ENCODE measurements at places on chromosomes 4 and X. TPM values are rescaled to one million over a fixed set of nuclear protein-coding genes. Genes with fewer than 3 reads are reported as not detected.

GRCh38 chrX:28324321-28324721, 262.9 kb upstream of the IL1RAPL1 start:
- DNase-seq, result no peak
- no peaks in the 10 kb centered on the region for H3K36me3 ChIP-seq
- H3K27ac ChIP-seq, result no peak overlapping the region
- H3K27me3 ChIP-seq, result no peaks in the 10 kb centered on the region

- peaks cover 16% of the 10 kb centered on the region for H3K4me1 ChIP-seq
- H3K27ac ChIP-seq, result peak overlapping the region; percentile 84
- H3K36me3 ChIP-seq, result peaks cover 29% of the 10 kb centered on the region
- DNase-seq, result peak; percentile 26
Observed at GRCh38 chrX:16838202-16839066, 31.7 kb downstream of the RBBP7 start.

DNA sequence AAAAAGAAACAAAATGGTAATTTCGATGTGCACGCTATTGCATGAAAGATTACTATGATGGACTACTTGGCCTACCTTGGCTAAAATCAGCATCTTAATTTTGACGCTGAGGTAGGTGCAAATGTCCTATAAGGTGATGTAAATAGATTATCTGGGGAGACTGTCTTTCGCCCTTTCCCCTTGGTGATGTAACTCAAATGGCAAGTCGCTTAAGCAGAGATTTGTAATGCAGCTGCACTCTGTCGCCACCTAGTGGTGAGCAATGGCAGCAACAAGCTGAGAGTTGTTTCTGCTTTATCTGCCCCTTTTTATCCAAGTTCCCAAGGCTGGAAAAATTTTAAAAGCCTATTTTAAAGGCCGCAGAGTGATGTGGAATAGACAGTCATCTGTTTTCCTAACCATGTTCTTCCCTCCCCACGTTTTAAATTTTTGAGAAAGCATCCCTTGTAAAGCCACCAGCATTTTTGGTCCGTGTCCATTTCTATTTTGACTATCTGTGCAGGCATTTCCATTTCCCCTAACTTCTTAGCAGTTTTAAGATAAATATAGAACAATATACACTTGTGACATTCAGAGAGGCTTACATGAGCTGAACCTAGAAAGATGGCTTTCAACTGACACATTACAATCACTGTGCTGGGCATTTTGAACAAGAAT, 62.4 kb upstream of the PDLIM3 start:
- no peaks in the 10 kb centered on the region for H3K4me1 ChIP-seq
- no peaks in the 10 kb centered on the region for H3K36me3 ChIP-seq
- no peaks in the 10 kb centered on the region for H3K27me3 ChIP-seq
- H3K4me3 ChIP-seq, result no peak overlapping the region
- H3K27ac ChIP-seq, result no peak overlapping the region

DNA sequence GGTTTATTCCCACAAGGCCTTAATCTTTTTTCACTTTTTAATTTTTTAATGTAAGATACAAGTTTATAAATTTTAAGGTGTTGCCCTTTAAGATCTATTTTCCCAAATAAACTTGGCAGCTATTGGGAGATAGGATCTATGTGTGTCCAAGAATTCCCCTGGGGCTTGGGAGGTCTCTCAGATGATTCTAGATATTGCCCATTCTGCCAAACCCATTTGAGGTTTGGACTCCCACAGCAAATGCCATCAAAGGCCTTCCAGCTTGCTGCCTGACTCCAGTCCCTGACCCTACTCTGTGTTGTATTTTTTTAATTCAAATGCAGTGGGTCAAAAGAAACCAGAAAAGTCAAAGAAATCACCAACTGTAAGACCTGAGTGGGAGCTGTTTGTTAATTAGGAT, 120.0 kb upstream of the CHRDL1 start:
- peaks cover 12% of the 10 kb centered on the region for H3K27me3 ChIP-seq
- H3K4me3 ChIP-seq, result no peak overlapping the region
- H3K4me1 ChIP-seq, result peaks cover 3% of the 10 kb centered on the region
- no peak overlapping the region for H3K27ac ChIP-seq

DNA sequence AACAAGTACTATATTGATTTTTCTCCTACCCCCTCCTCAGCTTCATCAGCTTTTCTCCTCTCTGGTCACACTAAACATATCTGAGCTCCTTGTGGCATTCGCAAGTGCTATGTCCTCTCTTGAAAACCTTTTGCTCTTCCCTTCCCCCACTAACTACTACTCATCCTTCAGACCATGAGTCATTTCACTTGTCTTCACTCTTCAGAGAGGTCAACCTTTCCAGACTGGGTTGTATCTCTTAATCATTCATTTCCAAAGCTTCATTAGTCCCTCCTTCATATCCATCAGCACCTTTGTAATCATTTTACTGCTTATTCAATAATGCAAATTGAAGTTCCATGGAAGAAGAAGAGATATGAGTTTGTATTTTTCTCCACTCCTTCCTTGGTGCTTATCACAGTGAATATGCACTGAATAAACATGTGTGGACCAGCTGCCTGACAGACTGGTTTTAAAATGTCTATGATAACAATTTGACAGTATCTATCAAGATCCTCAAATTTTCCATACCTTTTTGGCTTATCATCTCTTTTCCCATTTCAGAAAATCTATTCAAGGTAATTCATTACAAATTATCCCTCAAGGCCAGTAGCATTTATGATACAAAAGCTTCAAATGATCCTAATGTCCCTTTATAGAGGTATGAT, 28.4 kb downstream of the DDX60L start:
- H3K4me1 ChIP-seq, result no peaks in the 10 kb centered on the region
- no peak for DNase-seq
- no peak overlapping the region for H3K27ac ChIP-seq
- no peak overlapping the region for H3K4me3 ChIP-seq
- H3K36me3 ChIP-seq, result peaks cover 13% of the 10 kb centered on the region

DNA sequence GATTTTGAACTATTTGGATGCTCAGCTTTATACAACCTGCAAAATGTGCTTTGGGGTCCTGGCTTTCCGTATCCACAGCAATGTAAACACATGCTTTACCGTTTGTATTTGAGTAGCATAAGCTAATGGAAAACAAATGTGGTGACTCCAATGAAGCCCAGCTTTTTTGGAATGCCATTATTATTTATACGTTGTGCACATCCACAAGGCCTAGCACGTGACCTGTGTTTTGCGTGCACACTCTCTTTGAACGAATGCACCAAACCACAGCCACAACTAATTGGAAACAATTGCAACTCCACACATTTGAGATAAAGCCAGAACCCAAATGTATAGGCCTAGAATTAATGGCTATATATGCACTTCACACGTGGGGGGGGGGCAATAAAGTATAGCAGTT, 189.5 kb upstream of the GPC4 start:
- H3K4me1 ChIP-seq, result peaks cover 9% of the 10 kb centered on the region
- peaks cover 14% of the 10 kb centered on the region for H3K27me3 ChIP-seq
- no peak overlapping the region for H3K27ac ChIP-seq
- H3K36me3 ChIP-seq, result no peaks in the 10 kb centered on the region
- no peak overlapping the region for H3K4me3 ChIP-seq

DNA sequence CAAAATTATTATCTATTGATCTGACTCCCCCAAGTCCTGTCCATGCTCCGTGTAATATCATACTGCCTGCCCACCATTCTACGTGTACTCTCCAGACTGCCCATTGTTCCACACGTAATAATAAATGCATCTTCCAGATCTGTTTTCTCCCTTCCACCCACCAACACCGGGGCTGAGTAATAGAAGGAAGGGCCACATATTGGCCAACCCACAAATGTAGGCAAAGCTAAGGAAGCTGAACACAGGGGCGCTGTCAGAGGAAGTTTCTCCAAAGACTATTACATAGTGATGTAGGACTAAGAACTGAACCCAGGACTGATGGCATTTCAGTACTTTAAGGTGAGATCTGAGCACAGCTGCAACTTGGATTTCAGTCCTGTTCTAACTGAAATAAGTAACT, 135.8 kb upstream of the GUCY1A1 start:
- H3K4me1 ChIP-seq, result peaks cover 4% of the 10 kb centered on the region
- no peak for DNase-seq
- no peaks in the 10 kb centered on the region for H3K27me3 ChIP-seq
- H3K27ac ChIP-seq, result no peak overlapping the region
- H3K36me3 ChIP-seq, result no peaks in the 10 kb centered on the region

- H3K27me3 ChIP-seq, result no peaks in the 10 kb centered on the region
- H3K4me3 ChIP-seq, result no peak overlapping the region
- no peaks in the 10 kb centered on the region for H3K4me1 ChIP-seq
- no peak overlapping the region for H3K27ac ChIP-seq
Observed at GRCh38 chr4:189022440-189023035, 883.3 kb downstream of the TRIML1 start.

- peak; percentile 12 for DNase-seq
- no peak overlapping the region for H3K4me3 ChIP-seq
- H3K27ac ChIP-seq, result no peak overlapping the region
- no peaks in the 10 kb centered on the region for H3K4me1 ChIP-seq
- H3K27me3 ChIP-seq, result no peaks in the 10 kb centered on the region
- H3K36me3 ChIP-seq, result peaks cover 21% of the 10 kb centered on the region
Observed at GRCh38 chr4:51885363-51885762, 42.4 kb downstream of the DCUN1D4 start.

GRCh38 chrX:156008915-156009314, 11.4 kb downstream of the IL9R start:
- DNase-seq, result no peak
- no peaks in the 10 kb centered on the region for H3K27me3 ChIP-seq
- no peaks in the 10 kb centered on the region for H3K36me3 ChIP-seq
- H3K27ac ChIP-seq, result no peak overlapping the region
- no peak overlapping the region for H3K4me3 ChIP-seq

DNA sequence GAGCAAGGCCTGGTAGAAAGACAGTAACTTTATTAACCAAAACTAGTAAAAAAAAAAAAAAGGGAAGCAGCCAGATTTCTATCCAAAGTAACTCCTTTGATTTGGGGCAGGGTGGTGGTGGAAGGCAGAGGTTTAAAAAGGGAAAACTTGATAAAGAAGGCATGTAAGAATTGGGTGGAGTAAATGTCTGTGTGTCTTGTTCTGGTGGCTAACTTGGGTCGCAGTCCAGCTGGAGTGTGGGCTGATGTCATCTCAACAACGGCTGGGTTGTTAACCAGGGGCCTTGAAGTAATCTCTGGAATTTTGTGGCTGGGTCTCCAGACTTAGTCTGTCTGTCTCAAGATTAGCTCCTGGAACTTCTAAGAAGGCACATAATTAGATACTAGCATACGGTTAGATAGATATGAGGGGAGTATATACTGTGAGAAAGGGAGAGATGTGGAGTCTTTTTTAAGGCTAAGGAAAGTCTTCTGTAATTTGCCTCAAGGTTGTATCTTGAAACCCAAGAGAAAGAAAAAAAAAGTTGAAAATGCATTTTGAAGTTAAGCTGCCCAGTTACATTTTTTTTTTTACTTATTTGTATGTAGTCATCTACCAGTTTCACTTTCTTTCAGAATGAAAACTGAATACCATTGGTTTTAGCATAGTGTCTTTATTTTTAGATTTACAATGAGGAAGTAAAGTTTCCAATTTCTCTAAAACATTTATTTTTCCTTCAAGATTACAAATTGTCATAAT, 48.3 kb downstream of the MTHFD2L start:
- DNase-seq, result peak; percentile 15
- H3K4me3 ChIP-seq, result no peak overlapping the region
- H3K27ac ChIP-seq, result peak overlapping the region; percentile 39
- H3K4me1 ChIP-seq, result peaks cover 4% of the 10 kb centered on the region
- no peaks in the 10 kb centered on the region for H3K27me3 ChIP-seq

DNA sequence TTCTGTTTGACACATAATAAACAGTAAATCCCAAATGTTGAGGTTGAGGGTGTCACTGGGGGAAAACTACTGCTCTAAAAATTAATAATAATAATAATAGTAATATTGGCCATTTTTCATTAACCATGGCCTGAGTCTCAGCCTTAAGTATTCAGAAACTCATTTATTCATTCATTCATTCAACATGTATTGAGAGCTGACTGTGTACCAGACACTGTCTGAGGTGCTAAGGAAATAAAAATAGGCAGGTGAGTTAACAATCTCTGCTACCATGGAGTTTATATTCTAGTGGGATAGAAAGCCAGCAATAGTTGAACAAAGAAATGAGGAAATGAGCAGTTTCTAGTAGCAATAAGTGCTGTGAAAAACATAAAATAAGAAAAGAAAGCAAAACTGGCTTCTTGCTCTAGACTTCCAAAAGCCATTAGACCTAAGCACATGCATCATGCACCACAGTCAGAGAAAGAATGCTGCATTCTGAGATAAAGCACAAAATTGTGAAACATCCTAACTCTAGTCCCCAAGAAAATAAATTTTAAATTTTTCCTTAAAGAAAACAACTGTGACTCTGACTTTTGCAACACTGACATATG, 278.7 kb downstream of the RCHY1 start:
- no peaks in the 10 kb centered on the region for H3K36me3 ChIP-seq
- H3K4me3 ChIP-seq, result no peak overlapping the region
- no peak overlapping the region for H3K27ac ChIP-seq
- H3K4me1 ChIP-seq, result no peaks in the 10 kb centered on the region

DNA sequence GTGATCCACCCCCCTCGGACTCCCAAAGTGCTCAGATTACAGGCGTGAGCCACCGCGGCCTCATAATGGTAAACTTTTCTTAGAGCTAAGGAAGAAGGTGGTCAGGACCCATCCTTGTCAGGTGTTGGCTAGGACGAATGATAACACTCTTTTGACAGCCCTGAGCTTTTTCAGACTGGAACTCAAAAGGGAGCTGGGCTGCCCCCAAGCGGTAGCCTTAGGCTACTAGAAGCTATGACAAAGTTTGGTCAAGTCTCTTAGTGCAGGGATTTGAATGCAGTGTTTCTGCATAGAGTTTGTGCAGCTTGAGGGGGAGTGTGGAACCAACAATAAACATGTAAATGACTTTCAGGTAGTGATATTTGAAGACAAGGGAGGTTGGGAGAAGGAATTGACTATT, 11.8 kb upstream of the HSD17B10 start:
- H3K27ac ChIP-seq, result no peak overlapping the region
- DNase-seq, result no peak
- H3K27me3 ChIP-seq, result peaks cover 57% of the 10 kb centered on the region
- H3K4me3 ChIP-seq, result no peak overlapping the region

GRCh38 chr4:151922811-151923210, 162.0 kb upstream of the GATB start:
- H3K27me3 ChIP-seq, result no peaks in the 10 kb centered on the region
- no peak overlapping the region for H3K27ac ChIP-seq
- DNase-seq, result no peak

DNA sequence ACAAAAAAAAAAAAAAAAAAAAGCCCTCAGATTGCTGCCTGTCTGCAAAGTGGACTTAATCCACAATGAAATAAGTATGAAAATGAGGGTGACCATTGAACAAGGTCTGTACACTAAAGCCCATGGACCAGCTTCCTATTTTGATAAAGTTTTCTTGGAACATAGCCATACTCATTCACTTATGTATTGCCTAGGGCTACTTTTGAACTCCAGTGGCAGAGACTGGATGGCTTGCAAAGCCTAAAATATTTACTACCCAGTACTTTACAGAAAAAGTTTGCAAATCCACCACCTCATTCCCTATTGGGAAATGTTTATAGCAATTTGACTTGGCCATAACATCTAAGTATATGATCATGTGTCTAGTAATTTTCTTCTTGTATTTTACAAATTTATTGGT, 481.7 kb downstream of the NAF1 start:
- no peaks in the 10 kb centered on the region for H3K36me3 ChIP-seq
- H3K27ac ChIP-seq, result no peak overlapping the region
- H3K4me1 ChIP-seq, result no peaks in the 10 kb centered on the region
- no peak overlapping the region for H3K4me3 ChIP-seq
- DNase-seq, result no peak
- H3K27me3 ChIP-seq, result no peaks in the 10 kb centered on the region

Gene CDS1
- 0.19 TPM for polyA plus RNA-seq

Gene NPNT
- polyA plus RNA-seq, result 128 TPM

Gene KCNE5
- polyA plus RNA-seq, result 61.5 TPM

Gene UGT2B17
- polyA plus RNA-seq, result not detected

Gene RRAGB
- polyA plus RNA-seq, result 17.3 TPM

Gene RASGEF1B
- 3.4 TPM for polyA plus RNA-seq

Gene XK
- 5.5 TPM for polyA plus RNA-seq

Gene SLC9B1
- polyA plus RNA-seq, result 1.7 TPM

Gene SCRG1
- 1.4 TPM for polyA plus RNA-seq

Gene PGAM4
- not detected for polyA plus RNA-seq

Gene GAGE13
- not detected for polyA plus RNA-seq

Gene EGFL6
- 116 TPM for polyA plus RNA-seq

Gene CLCN4
- polyA plus RNA-seq, result 15.8 TPM

Data from muscle of leg (tissue), 16 donors.